Central memory CD4-positive, alpha-beta T cell (primary cell): ENCODE measurements at places on chromosomes 2 and 18.

GRCh38 chr2:16817305-16818202, 151.9 kb upstream of the CYRIA start:
- no peak for DNase-seq

GRCh38 chr18:79478484-79479115, 82.9 kb downstream of the NFATC1 start:
- DNase-seq = no peak

GRCh38 chr2:168641636-168642035, 160.8 kb upstream of the NOSTRIN start:
- DNase-seq = no peak

DNA sequence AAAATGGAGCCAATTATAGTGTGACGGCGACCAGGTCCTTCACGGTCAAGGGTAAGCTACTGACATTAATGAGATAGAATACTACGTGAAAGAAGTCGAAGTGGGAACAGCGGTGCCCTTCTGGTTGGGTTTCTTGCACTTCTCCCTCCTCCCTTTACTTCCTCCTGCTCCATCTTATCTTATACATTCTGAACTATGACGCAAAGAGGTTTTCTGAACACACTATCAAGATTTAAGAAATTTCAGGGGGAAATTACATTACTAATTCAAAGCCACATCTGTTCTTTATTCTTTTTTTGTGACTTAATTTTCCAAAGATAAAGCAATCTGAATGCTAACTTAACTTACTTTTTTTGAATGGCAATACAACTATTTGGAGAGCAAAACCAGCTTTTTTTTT, 14.8 kb upstream of the IL18R1 start:
- DNase-seq = no peak

- no peak for DNase-seq
Measured at GRCh38 chr2:11503354-11503927, 30.4 kb upstream of the GREB1 start.

DNA sequence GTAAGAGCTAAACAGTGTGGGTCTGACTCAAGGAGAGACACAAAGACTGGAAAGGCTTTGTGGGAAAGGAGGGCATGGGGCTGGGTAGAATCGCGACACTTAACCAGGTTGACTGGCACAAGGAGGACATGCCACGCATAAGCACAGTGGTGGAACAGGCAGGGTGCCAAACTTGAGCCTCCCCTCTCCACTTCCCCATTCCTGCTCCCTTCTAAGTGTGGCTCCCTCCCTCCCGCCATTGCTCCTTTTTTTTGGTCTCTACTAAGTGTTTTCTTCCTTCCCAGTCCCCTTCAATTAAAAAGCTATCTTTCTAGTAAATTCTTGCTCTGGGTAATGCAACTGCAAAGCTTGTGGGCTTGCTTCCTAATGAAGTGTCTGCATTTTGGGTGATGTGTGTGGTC, 40.3 kb upstream of the ZFP36L2 start:
- no peak for DNase-seq

DNA sequence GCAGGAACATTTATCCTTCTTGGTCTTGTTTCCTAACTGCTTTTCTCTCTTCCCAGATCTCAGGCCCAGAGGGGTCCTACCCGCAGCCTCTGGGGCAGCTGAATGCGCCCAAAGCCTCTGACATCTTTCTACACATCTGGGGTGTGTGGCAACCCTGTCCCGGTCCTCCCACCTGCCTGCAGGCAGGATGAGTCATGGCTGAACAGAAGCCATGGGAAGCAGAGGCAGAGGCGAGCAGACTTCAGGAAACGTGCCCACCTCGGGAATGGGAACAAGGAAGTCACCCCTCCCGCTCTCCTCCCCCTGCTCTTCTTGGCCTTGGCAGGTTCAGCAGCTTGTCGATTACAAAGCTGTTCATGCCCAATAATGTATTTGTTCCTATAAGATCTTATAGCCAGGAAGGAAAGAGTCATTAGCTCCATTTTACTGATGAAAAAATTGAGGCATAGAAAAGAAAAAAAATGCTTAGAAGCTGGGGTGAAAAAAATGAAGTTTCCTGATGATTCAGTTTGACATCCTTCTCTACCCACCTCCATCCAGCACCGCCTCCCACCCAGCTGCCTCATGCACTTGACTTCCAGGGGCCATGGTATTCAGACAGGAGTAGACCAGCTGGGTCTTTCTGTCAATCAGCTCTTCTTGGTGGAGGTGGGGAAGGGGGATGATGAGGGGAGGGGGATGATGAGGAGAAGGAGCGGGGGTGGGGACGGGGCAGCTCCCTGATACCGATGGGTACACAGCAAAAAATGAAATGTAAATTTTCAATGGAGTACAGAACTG, 10.4 kb upstream of the KCNF1 start:
- DNase-seq = no peak
